ENCODE measurements at places on chromosomes 6 and 20.

DNA sequence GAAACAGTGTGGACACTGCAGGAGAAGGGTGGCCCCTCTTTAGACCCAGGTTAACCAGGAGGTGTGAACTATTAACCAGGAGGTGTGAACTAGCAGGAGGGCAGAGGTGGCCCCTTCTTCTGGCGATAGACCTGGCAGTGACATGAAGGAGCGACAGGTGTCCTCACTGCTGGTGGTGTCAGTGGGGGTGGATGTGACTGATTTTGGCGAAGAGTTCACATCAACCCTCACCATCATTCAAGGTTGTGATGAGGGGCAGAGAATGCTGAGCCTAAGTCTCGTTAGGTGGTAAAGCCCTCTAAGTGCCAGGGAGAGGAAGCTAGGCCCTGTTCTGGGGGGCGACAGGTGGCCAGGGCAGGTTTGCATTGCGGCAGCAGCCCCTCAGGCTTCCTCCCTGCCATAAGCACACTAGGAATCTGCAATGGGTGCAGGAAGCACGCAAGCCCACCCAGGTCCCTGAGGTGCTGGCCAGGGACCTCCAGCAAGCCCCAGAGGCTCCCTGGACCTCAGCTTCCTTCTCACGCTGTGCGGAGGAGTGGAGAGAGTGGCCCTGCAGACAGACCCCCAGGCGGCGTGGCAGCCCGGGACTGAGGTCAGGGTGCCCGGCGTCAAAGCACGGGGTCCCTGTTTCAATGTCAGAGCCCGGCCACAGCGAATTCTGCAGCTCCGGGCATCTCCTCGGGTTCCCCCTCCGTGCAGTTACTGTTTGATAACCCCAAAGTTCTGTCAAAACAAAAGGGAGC is 13.7 kb downstream of the NPEPL1 start:
- DNase-seq = no peak

- DNase-seq = no peak
Measured at GRCh38 chr6:24458941-24459340, 30.4 kb downstream of the GPLD1 start.

- DNase-seq = no peak
Measured at GRCh38 chr6:61555993-61556392, 730.0 kb downstream of the KHDRBS2 start.

DNA sequence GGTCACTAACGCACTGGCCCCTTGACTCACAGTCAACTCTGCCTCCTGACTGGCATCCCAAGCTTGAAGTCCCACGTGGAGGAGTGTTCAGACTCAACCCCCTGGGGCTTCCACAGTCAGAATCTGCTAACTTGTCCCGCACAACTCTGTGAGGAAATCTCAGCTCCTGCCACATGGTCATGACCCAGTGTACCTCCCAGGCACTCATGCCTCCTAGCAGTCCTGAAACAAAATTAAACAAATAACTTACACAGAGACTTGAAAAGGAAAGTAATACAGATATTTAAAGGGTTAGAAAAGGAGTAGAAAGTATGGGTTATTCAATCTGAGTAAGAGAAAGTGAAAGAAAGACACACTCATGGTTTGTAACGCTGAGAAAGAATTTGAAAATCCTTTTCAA is 134.9 kb downstream of the GMDS start:
- DNase-seq = no peak

- DNase-seq = no peak
Measured at GRCh38 chr6:163635731-163636364, 221.3 kb downstream of the QKI start.

- DNase-seq = no peak
Measured at GRCh38 chr20:37995856-37996605, 37.2 kb downstream of the TTI1 start.

DNA sequence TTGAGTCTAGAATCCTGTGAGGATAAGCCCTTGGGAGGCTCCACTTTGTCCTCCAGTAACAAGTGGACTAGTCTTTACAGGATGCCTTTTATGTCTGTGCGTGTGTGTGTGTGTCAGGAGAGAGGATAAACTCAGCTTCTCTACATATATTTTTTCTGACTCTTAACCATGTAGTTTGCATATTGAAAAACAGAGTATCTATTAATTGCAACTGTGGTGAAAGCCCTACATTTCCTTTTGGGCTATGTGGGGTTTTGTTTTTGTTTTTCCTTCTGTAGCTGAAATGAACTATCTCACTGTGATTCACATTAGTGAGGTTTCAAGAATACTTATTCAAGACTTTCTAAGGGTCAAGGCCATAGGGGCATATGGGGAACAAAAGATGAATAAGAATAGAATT is 17.7 kb downstream of the TPBG start:
- no peak for DNase-seq

- DNase-seq = no peak
Measured at GRCh38 chr6:15881150-15881549, 218.3 kb upstream of the DTNBP1 start.

DNA sequence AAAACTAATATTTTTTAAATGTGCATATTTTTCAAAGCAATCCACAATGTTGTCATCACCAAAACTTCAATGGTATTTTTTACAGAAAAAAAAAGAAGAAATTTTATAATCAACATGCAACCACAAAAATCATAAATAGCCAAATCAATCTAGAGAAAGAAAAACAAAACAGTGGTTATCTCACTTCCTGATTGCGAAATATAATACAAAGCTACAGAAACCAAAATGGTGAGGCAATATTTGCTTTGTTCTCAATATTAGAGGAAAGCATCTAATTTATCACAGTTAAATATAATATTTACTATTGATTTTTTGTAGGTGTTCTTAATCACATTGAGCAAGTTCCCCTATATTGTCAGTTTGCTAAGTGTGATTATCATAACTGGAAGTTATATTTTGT is 720.7 kb upstream of the ADGRB3 start:
- DNase-seq = no peak
